ENCODE measurements at places on chromosomes 6 and 20.

DNA sequence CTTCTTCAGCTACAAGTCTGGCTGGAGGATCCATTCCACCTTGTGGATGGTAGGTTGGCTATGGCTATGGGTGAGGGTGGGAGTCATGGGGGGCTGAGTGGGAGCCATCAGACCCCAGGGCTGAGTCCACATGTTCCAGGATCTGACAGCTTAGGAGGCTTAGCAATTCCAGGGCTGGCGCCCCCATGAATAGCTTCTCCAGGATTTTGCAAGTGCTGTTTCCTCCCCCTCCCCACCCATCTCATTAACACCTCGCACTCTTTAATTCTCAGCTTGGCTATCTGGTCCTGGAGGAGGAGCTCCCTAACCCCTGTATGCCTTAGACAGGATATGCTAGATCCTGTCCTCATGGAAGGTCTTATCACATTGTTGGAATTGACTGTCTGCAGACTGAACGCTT is 39.0 kb upstream of the ANGPT4 start:
- no peak for DNase-seq

DNA sequence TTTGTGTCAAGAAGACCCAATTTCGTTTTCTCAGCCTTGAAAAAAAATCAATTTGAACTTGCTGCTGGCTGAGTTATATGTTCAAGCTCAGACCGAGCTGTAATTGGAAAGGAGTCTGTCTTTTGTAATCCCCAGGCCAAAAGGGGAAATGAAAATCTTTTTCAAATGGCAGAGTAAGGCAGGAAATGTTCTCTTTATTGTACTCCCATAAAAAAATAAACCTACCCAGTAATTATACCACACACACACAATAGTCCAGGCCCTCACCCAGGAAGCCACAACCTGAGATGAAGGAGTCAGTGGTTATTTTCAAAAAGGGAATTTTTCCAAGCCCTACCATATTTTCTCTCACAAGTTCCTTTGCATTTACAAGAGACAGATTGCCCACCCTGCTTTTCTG is 45.3 kb downstream of the CLIC5 start:
- no peak for DNase-seq

GRCh38 chr6:56540232-56541029 is 102.3 kb downstream of the DST start:
- no peak for DNase-seq

DNA sequence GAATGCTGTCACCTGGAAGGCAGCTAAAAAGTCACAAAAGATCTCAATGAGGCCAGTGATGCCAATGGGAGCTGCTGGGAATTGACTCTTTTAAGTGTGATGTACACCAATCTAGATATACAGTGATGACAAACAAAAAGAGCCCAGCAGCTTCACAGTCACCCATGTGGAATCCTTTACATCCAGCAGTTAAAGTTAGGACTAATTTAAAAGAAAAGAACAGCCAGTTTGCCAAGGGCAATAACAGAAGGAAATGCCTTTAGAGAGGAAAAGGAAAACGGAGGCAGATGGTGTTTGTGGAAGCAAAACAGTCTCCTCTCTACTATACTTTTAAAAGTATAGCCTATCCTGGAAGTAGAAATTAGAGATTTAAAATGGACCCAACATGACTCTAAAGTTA is 873.5 kb downstream of the EPHA7 start:
- no peak for DNase-seq

- no peak for DNase-seq
Measured at GRCh38 chr6:80433010-80433672, 326.7 kb downstream of the BCKDHB start.

GRCh38 chr6:138996524-138996923 is 8.5 kb upstream of the REPS1 start:
- no peak for DNase-seq

All from immature natural killer cell (primary cell).